ENCODE measurements at places on chromosomes 12 and 14. TPM values are rescaled to one million over a fixed set of nuclear protein-coding genes. Genes with fewer than 3 reads are reported as not detected.

TAMALIN gene
- total RNA-seq: 12.1 TPM

PDE3A gene
- total RNA-seq: 0.26 TPM

DNAH10 gene
- 0.33 TPM for total RNA-seq

RASAL1 gene
- not detected for total RNA-seq

LRP1-AS gene
- total RNA-seq: not detected

KLRG1 gene
- total RNA-seq: 1.0 TPM

VSIG10 gene
- 31.7 TPM for total RNA-seq

SLC38A2 gene
- 1,357 TPM for total RNA-seq

ZC2HC1C gene
- total RNA-seq: 1.5 TPM

SLC2A14 gene
- 0.17 TPM for total RNA-seq

AEBP2 gene
- total RNA-seq: 27.2 TPM

OR4E2 gene
- not detected for total RNA-seq

CMA1 gene
- total RNA-seq: not detected

OTUB2 gene
- total RNA-seq: 1.5 TPM

LGR5 gene
- total RNA-seq: not detected

RND1 gene
- under 0.01 TPM for total RNA-seq

CD163 gene
- 0.26 TPM for total RNA-seq

ARL6IP4 gene
- 157 TPM for total RNA-seq

PLXNC1 gene
- 86.9 TPM for total RNA-seq

DEPDC4 gene
- total RNA-seq: 1.2 TPM

TPH2 gene
- not detected for total RNA-seq

PROX2 gene
- not detected for total RNA-seq

LYZ gene
- total RNA-seq: 0.17 TPM

PMCH gene
- not detected for total RNA-seq

TBC1D30 gene
- 0.26 TPM for total RNA-seq

CLEC6A gene
- not detected for total RNA-seq

HPD gene
- total RNA-seq: 0.26 TPM

LRIG3 gene
- total RNA-seq: 65.7 TPM

MON2 gene
- total RNA-seq: 28.2 TPM

SLC7A7 gene
- total RNA-seq: 6.3 TPM

TAS2R9 gene
- not detected for total RNA-seq

TMEM116 gene
- 12.3 TPM for total RNA-seq

NTS gene
- total RNA-seq: not detected

PSME1 gene
- total RNA-seq: 172 TPM

FOXJ2 gene
- total RNA-seq: 8.3 TPM

NGB gene
- not detected for total RNA-seq

KRT74 gene
- not detected for total RNA-seq

KLRF1 gene
- not detected for total RNA-seq

APEX1 gene
- total RNA-seq: 66.6 TPM

LBHD2 gene
- total RNA-seq: not detected

CCDC38 gene
- total RNA-seq: not detected

OR4K14 gene
- not detected for total RNA-seq

MYH6 gene
- total RNA-seq: not detected

TEX52 gene
- not detected for total RNA-seq

PLEKHD1 gene
- total RNA-seq: under 0.01 TPM

PRIM1 gene
- total RNA-seq: 4.9 TPM

SAMD15 gene
- 0.33 TPM for total RNA-seq

Data from fibroblast of lung (primary cell).